Fibroblast of lung (primary cell): ENCODE measurements at places on chromosomes 4 and X. TPM values are rescaled to one million over a fixed set of nuclear protein-coding genes. Genes with fewer than 3 reads are reported as not detected.

SASH3 gene
- not detected in 2 replicates for total RNA-seq

GRCh38 chr4:128840711-128841318 is 31.3 kb downstream of the JADE1 start:
- peaks cover 4% of the 10 kb centered on the region for H3K4me1 ChIP-seq
- H3K27me3 ChIP-seq: no peaks in the 10 kb centered on the region

DNA sequence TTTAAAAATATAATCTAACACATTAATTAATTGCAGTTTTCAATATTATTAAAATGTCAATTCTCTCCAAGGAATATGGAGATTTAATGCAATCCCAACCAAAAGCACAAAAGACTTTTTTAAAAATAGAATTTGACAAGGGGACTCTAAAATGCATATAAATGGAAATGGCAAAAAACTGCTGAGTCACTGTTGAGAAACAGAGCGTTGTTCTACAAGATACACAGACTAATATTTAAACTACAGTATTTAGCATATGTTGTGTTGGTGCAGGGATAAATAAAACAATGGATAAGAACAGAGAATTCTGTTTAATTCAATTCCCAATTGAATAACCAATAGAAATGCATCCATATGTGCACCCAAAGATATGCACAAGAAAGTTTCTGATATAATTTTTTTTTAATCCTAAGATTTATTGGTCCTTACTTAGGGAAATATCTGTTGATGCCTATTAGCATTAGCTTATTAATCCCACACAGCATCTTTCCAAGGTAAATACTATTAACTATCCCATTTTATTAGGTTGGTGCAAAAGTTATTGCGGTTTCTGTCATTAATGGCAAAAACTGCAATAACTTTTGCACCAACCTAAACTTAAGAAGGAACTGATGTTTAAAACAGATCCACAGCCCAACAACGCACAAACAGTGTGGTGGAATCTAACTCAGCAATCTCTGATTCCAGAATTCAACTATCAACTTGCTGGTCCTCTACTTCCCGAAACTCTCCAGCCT is 86.8 kb upstream of the VEGFC start:
- H3K4me1 ChIP-seq: no peaks in the 10 kb centered on the region
- no peak for DNase-seq
- H3K27ac ChIP-seq: no peak overlapping the region

TMPRSS11B gene
- not detected in 2 replicates for total RNA-seq

TAF7L gene
- 0.33 and 0.51 TPM in 2 replicates for total RNA-seq

ETNPPL gene
- total RNA-seq: not detected in 2 replicates

DNA sequence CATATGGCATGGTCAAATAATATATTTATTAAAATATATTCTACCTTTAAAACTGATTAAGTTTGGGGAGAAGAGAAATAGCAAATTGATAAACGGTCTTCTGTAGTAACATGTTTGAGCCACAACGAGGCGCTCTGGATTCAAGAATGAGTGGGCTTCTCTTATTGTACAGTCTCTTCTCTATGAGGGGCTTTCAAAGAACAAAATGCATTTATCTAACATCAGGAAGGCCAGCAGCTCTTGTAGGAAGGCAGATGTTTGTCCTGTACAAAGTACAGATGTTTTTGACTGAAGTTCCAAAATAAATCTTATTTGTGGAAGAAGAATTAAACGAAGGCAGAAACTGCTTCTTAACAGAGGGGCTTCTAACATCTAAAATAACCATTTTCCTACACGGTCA is 153.6 kb downstream of the RASL11B start:
- H3K27ac ChIP-seq: no peak overlapping the region
- peaks cover 4% of the 10 kb centered on the region for H3K4me1 ChIP-seq
- H3K36me3 ChIP-seq: no peaks in the 10 kb centered on the region
- no peaks in the 10 kb centered on the region for H3K27me3 ChIP-seq

LRRC66 gene
- 0.51 and 0.83 TPM in 2 replicates for total RNA-seq

UGT2B17 gene
- total RNA-seq: not detected in 2 replicates

- peak; percentile 39 for DNase-seq
- no peaks in the 10 kb centered on the region for H3K27me3 ChIP-seq
- no peak overlapping the region for H3K27ac ChIP-seq
- H3K4me1 ChIP-seq: no peaks in the 10 kb centered on the region
Measured at GRCh38 chr4:67934628-67935027, 28.7 kb downstream of the TMPRSS11A start.

DNA sequence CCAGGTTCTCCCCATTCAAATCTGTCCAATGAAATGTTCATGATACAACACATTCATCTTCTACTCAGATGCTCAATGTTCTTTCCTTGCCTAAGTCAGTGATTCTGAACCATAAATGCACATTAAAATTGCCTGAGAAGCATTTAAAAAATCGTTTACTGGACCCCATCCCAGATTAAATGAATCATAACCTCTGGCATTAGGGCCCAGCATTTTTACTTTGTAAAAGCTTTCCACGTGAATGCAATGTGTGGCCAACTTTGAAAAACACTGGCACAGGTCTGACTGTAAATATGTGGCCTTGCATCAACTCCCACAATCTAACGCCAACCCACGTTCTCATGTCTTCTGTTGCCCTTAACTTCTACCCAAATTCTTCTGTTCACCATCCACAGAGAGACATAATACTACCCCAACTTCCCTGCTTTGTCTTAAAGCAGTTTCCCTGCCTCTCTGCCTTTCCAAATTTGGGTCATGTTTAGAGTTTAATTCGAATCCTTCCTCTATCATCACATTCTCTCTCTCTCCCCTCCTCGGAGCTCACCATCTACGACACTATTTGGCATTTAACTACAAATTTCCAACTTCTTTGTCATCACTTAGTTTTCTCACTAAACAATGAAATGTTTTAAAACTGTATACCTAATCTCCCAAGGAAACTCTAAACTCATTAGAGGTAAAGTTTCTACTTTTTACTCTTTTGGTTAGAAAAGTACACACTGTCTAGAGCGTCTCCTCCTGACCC is 78.7 kb downstream of the PRKG2 start:
- no peaks in the 10 kb centered on the region for H3K36me3 ChIP-seq
- no peaks in the 10 kb centered on the region for H3K27me3 ChIP-seq
- peak overlapping the region; percentile 80 for H3K27ac ChIP-seq

- H3K27me3 ChIP-seq: no peaks in the 10 kb centered on the region
- H3K4me1 ChIP-seq: no peaks in the 10 kb centered on the region
- no peak overlapping the region for H3K4me3 ChIP-seq
- no peaks in the 10 kb centered on the region for H3K36me3 ChIP-seq
- DNase-seq: no peak
- H3K27ac ChIP-seq: no peak overlapping the region
Measured at GRCh38 chrX:85365370-85365995, 14.0 kb downstream of the POF1B start.

STATH gene
- not detected in 2 replicates for total RNA-seq

GAB3 gene
- total RNA-seq: 4.1 and 6.4 TPM in 2 replicates

DNA sequence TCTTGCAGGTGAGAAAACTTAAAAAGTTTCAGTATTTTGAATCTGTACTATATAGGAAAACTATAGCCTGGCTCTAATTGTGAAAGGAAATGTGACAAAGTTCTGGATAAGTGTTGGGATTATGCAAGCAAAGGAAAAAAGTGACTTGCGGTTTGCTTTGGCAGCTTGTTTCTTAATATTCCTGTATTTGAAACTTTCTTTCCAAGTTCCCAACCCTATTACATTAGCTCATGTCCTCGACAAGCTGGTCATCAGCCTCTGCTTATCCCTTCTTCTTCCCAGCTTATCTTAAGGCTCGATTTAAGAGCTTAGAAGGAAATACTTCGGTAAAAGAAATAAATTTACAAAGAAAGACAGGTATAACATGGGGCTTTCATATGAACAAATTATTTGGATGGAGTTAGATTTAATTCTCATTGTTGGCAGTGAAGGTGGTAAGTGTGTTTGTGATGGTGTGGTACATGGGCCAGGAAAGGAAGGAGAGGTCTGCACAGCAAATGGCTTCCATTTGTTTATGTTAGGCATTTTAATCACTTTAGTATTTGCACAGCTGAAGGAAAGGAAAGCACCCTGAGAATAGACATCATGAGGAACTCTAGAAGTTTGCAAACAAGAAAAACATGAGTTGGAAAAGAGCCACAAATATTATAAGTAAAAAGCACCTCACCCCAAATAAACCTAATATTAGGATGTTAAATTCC is 5.1 kb upstream of the MYOZ2 start:
- DNase-seq: peak; percentile 79
- H3K4me3 ChIP-seq: no peak overlapping the region
- H3K27ac ChIP-seq: no peak overlapping the region
- peaks cover 2% of the 10 kb centered on the region for H3K4me1 ChIP-seq
- H3K27me3 ChIP-seq: no peaks in the 10 kb centered on the region

DNA sequence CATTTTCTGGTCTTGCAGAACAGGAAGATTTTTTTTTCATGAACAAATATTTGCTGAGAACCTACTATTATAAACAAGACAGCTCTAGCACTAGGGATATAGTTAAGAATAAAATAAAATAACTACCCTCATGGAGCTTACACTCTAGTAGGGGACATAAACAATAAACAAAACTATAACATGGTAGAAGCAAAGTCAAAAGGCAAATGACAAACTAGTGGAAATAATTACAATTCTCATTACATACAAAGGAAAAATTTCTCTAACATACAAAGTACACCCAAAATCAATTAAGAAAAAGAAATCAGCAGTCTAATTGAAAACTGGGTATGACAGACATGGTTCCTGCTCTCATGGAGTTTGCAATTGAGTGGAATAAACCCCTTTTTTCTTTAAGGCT is 32.0 kb downstream of the VSIG4 start:
- H3K27me3 ChIP-seq: no peaks in the 10 kb centered on the region
- DNase-seq: no peak
- H3K4me1 ChIP-seq: no peaks in the 10 kb centered on the region
- H3K36me3 ChIP-seq: no peaks in the 10 kb centered on the region

ARHGAP6 gene
- 6.9 and 11.7 TPM in 2 replicates for total RNA-seq
